ENCODE measurements at places on chromosomes 1 and 21.

GRCh38 chr1:46769028-46769740, 29.7 kb upstream of the CYP4B1 start:
- no peak for DNase-seq

GRCh38 chr21:44985441-44986401, 45.9 kb downstream of the SLX9 start:
- no peak for DNase-seq

DNA sequence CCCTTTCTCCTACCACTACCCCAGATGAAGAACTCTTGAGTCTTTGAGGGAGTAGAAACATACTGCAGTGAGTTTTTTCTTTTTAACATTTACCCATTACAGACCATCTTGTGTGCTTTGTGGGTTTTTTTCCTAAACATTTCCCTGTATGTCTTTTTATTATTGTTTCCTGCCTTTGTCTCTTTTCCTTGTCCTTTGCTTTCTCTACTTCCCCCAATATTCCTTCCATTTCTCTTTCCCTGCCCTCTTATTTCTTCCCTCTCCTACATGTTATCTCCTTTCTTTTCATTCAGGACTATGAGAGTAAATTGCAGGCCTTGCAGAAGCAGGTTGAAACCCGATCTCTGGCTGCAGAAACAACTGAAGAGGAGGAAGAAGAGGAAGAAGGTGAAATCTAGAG, 79.1 kb upstream of the PGD start:
- DNase-seq, result no peak

DNA sequence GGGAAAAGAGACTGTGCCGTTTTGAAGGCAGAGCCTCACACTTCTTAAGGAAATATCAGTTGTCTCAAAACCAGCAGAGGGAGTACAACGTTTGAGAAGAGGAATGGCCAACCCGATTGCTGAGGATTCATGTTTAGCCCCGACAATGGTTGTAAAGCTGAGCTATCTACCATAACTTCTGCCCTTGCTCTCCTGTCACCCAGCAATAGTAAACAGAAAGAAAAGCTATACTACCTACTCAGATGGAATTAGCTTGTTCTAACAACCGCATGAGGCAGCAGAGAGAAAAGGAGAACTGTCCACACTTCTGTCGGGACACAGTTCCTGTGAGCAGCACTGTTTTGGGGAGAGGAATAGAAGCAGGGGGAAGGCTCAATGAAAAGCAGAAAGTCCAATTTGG, 91.2 kb downstream of the SLC45A1 start:
- DNase-seq, result no peak

- DNase-seq, result no peak
Measured at GRCh38 chr1:214573386-214574318, 22.2 kb upstream of the PTPN14 start.

DNA sequence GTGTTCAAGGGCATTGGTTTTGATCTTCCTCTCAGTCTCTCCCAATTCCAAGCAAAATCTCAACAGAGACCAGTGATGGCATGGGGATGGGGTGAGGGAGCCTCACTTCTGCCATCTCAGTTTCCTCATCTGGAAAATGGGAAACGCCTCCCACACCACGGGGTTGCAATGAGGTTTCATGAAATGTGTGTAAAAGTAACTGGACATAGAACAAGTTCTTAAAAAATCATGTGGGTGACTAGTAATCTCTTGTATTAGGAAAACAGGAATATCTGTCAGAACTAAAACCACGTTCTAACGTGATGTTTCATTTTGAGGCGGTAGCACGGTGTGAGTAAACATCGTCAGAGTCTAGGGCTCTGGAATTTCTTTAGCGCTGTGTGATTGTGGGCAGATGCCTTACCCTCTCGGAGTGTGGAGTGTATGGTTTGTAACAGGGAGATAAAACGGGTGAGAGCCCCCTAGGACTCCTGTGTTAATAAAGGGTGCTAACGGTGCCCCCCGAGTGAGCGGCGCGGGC, 55.5 kb upstream of the DNAJC6 start:
- no peak for DNase-seq

GRCh38 chr1:15148475-15148874, 5.1 kb upstream of the TMEM51 start:
- DNase-seq, result no peak

DNA sequence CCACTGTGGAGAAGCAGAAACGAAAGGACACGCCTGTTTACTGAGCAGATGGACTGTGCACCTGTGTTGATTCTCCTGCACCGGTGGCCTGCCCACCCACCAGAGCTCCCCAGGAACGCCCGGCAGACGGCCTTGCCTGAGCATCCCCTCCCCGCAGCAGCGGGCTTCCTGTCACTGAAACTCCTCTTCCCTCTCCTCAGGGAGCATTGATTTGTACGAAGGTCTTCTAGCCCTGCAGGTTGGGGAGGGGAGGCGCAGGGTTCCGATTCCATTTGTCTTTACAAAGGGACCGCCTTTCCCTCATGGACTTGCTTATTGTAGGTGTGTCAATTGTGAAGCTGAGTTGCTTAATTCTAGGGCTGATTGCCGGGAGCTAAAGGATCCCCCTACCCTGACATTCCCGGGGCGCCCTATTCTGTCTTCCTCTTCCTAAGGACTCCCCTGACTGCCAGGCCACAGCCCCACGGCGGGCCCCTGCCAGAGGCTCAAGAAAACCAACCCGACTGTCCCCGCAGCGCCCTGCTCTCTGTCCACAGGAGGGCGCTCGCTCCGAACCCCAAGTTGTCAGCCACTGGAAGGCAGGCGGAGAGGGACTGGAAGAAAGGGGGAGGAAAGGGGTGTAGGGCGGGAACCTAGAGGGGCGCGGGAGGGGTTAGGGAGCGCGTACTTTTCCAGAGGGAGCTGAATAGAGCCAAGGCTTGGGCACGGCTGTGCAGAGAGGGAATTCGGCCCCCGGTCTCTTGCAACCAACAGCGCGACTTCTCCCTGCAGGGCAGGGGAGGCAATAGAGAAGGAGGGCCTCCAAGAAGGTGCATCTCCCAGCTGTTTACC, 2.8 kb downstream of the S100A6 start:
- peak; percentile 66 for DNase-seq

DNA sequence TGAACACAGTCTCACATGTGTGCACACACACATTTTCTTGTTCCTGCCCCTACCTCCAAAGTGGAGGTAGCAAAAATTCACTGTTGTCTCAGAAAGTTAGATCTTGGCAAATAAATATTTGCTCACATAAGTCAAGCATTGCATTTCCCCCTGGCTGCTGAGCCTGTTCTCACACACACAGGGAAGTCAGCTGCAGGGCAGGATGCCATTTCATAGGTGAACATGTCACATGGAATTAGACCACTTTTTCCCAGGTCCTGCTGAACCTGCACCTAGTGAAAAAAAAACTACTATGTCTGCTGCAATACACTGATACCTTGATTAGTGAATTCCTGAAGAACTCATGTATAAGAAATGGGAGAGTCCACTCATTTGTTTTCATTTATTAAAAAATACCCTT, 5.3 kb upstream of the CD55 start:
- DNase-seq, result no peak

- DNase-seq, result no peak
Measured at GRCh38 chr1:47611992-47612391, 174.1 kb downstream of the FOXD2 start.

DNA sequence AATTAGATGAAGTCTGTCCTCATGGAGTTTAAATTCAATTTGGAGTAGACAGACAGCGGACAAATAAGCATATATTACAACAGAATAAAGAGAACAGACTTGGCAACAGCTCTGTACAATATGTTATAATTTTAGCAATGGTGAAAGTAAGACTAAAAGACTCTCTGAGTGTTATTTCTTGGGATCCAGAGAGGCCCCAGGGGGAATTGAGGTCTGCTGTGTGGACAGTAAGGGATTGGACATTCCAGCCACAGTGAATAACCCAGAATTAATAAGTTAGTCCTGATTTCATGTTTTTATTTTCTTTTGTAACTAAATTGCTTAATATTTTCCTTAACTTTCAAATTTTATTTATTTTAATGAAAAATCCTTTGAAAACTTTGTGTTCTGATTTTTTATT, 101.7 kb downstream of the PATJ start:
- no peak for DNase-seq

- no peak for DNase-seq
Measured at GRCh38 chr1:164504749-164505148, 54.2 kb upstream of the PBX1 start.

- no peak for DNase-seq
Measured at GRCh38 chr1:22411589-22411988, 40.1 kb upstream of the ZBTB40 start.

- DNase-seq, result no peak
Measured at GRCh38 chr1:108063703-108064102, 98.7 kb upstream of the VAV3 start.

- no peak for DNase-seq
Measured at GRCh38 chr1:116465845-116466685, 93.0 kb downstream of the ATP1A1 start.

- no peak for DNase-seq
Measured at GRCh38 chr1:100626397-100626796, 88.5 kb downstream of the GPR88 start.

GRCh38 chr21:15061279-15061678, 3.5 kb downstream of the NRIP1 start:
- no peak for DNase-seq

DNA sequence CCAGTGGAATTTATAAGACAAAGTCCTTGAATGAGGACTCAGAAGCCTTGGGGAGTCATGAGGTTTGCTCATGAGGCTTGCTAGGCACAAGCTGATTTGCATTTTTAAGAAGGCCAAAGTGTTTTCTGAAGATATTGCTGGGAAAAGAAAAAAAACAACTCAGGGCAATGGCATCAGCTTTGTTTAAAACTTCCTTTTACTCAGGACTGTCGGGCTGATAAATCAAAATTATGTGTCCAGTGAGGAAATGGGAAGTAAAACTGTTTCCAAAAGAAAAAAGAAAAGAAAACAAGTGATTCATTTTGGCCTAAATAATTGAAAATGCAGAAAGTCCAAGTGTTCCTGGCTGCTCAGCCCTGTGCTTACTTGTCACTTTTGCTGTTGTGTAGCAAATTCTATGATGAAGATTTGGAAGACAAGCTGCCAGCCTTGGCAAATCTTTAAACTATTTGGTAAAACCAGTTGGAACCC, 282.4 kb downstream of the HLX start:
- DNase-seq, result no peak

- DNase-seq, result no peak
Measured at GRCh38 chr1:178973652-178974101, 52.0 kb upstream of the FAM20B start.

- no peak for DNase-seq
Measured at GRCh38 chr1:207401578-207401977, 52.5 kb upstream of the CR2 start.

- DNase-seq, result no peak
Measured at GRCh38 chr1:4171480-4172450, 271.7 kb upstream of the C1orf174 start.

DNA sequence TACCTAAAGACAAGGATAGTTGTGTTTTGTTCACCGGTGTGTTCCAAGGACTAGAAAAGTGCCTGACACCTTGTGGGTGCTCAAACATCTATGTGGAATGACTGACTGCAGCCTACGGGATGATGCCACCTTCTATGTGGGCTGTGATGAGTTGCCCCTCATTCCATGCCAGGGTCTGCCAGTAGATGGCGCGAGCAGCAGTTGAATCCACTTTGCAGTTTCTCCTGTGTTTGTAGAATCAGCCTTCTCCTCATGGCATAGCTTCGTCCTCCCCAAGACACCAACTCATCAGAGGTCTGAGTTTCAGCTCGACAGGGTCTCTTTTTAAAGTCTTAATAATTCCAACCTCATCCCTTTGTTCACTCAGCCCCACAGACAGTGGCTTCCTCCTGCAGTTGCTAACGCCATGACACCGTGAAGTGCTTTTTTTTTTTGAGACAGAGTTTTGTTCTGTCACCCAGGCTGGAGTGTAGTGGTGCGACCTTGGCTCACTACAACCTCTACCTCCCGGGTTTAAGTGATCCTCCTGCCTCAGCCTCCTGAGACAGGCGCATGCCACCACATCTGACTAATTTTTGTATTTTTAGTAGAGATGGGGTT, 133.7 kb downstream of the CAPN8 start:
- DNase-seq, result no peak

DNA sequence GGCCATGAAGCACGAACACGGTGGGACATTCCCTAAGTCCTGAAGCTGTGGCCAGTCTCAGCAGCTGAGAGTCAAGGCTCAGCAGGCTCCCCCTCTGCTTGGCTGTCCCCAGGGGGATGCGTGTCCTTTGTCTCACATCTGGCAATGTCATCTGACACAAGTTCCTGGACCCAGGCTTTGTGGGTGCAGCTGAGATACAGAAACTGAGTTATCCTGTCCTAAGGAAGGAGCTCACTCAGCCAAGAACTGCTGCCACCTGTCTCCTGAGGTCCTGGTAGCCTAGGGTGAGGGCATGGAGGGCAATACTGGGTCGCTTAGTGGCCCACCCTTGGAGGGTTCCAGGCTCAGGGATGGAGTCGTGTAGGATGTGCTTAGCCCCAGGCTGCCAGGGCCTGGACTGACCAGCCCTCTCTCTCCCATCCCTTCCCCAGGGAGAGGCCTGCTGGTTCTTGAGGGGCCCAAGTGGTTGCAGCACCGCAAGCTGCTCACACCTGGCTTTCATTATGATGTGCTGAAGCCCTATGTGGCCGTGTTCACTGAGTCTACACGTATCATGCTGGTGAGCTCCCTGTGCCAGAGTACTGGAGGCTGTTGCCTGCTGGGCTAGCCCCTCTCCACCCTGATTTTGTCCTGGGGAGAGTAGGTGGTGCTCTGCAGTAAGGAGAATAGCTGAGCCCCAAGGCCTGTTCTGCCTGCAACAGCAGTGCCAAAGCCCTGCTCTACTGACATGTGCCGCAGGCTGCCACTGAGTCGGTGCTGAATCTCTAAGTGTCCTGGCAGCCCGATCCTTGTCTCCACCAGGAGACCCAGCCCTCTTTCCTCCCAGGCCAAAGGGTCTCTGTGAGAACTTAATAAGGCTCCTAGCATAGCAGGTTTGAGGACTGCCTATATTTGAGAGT, 13.5 kb downstream of the CYP4B1 start:
- no peak for DNase-seq

- DNase-seq, result no peak
Measured at GRCh38 chr1:198575798-198576641, 35.5 kb upstream of the ATP6V1G3 start.

- no peak for DNase-seq
Measured at GRCh38 chr1:185912504-185912903, 178.3 kb downstream of the HMCN1 start.

GRCh38 chr21:24097181-24097580, 1510.1 kb downstream of the MRPL39 start:
- no peak for DNase-seq

GRCh38 chr21:37555672-37556261, 189.2 kb downstream of the DYRK1A start:
- no peak for DNase-seq

GRCh38 chr1:161044908-161045735, 655 bp downstream of the USF1 start:
- DNase-seq, result peak; percentile 28

DNA sequence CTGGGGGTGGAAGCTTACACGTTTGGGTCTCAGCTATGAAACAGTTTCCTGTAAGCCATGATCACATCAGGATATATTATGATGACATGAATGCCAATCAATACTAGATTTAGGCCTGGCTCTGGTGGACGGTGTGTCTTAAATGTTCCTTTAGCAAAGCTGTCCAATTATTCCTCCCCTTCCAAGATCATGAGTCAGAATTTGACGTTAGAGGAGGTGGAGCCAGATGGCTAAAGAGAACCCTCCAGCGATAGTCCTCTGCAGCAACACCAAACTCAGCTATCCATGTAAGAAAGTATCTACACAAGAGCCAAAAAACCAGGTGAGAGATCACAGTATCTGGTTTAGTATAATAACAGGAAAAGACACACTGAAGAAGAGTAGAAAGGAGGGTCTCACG, 47.8 kb downstream of the PACC1 start:
- no peak for DNase-seq

- no peak for DNase-seq
Measured at GRCh38 chr1:208291923-208292711, 47.9 kb upstream of the PLXNA2 start.

GRCh38 chr1:29488086-29488793, 251.9 kb downstream of the PTPRU start:
- no peak for DNase-seq
